Dorsolateral prefrontal cortex (tissue), 122 donors: ENCODE measurements at places on chromosomes 12 and 14.
A peak's percentile ranks its signal among the peaks of the same experiment; 100 is the strongest.

DNA sequence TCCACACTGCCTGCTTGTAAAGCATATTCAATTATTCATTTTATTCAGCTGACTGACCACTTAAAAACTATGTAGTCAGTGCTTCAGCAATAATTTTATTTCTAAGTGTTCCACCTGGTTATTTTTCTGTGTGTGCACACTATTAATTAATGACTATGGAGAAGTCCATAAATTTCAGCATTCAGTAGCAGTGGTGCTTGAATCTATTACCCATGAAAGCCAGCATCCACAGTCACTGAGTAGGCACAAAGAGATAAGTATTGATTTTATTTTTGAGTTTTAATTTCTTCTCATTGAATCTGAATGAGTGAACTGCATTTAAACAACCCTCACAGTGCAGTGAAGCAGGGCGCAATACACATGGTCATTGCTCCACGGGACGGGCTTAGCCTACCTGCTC is 643.1 kb downstream of the GALC start:
- no peak for DNase-seq

DNA sequence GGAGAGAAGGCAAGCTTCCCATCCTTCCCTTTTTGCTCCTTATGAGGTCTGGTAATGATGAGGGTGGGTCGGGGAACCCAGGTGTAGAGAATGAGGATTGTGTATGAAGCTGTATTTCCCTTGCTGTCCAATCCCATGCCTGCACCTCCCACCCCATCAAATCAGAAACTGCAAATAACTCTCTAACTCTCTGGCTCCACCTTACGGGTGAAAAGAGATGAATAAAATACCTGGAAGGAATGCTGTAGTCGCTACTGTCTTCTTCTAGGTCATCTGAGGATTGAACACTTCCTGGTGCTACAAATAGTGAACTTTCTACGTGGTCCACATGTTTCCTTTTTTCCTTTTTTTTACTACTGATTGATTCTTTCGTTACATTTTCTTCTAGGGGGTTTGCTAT is 38.9 kb upstream of the DICER1 start:
- DNase-seq: no peak

GRCh38 chr14:37403626-37404025 is 191.4 kb downstream of the FOXA1 start:
- no peak for DNase-seq

GRCh38 chr14:91254461-91254860 is 10.0 kb upstream of the GPR68 start:
- DNase-seq: no peak

DNA sequence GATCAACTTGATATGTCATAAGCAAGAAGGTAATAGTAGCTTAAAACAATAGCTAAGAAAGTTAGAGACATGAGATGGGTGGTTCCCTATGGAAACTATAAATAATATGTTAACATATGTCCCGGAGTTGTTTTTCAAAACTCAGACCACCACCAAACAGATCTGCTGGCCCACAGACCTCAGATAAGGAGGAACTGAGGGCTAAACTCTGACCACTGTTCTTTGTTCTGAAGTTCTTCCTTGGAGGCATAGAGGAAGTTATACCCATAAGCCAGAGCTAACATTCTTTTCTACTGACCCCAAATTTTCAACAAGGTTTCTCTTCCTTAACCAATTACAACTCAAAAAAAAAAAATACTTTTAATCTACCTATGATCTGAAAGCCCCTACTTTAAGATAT is 156.1 kb upstream of the FSCB start:
- DNase-seq: no peak

DNA sequence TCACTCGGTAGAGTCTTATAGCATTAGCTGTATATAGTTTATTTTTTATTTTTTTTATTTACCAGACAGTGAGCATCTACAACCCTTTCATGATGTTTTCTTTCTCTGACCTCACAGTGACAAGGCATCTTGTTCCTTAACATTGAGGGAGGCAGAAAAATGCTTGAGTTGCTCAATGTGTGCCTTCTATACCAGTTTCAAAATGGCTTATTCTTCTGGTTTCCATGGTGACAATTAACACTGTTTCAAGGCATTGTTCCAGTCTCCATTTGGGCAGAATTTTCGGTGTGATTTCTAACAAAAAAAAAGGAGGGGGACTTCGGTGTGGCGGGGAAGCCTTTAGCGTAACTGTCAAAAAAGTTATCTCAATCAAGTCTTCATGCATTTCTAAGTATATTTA is 209.7 kb upstream of the NPAS3 start:
- DNase-seq: no peak

- no peak for DNase-seq
Measured at GRCh38 chr14:32341947-32342846, 13.1 kb downstream of the AKAP6 start.

DNA sequence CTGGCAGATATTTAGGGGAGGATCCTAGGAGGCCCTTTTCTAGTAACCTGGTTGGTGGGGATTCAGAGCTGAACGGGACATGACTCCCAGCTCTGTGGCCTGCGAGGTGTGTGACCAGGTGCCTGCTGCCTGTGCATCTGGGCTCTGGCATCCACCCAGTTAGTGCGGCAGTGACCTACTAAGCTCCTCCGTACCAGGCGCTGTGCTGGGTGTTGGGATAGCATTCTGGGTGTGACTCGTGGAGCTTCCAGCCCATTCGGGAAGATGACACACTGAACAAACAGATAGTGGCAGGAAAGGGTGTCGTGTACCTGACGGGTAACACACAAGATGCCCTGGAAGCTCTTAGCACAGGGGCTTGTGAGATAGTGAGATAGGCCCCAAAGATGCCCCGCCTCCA is 80.9 kb downstream of the ACACB start:
- no peak for DNase-seq

- DNase-seq: peak; percentile 48
Measured at GRCh38 chr12:95942524-95943329, at the start of gene CCDC38. Gene CCDC38, minus strand, starts transcription at chr12:95942614. Its CDS starts 6,105 bp downstream, at chr12:95936509.

DNA sequence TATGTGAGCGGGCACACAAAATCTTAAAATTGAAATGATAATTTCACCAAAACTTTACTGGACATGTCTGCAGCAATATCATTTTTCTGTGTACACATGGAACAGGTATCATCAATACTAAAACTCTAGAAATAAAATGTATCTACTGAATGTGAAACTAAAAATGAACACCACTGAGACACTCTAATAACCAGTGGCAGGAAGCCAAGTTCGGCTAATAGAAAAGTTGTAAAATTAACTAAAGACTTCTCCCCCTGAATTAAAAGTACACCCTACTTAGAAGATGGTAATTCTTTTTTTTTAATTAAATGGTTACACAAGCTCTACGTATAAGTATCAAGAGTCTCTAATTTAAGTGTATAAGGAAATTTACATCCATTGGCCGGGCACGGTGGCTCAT is 227.2 kb downstream of the MED13L start:
- no peak for DNase-seq

- DNase-seq: no peak
Measured at GRCh38 chr12:122403115-122403770, 19.2 kb downstream of the CLIP1 start.

DNA sequence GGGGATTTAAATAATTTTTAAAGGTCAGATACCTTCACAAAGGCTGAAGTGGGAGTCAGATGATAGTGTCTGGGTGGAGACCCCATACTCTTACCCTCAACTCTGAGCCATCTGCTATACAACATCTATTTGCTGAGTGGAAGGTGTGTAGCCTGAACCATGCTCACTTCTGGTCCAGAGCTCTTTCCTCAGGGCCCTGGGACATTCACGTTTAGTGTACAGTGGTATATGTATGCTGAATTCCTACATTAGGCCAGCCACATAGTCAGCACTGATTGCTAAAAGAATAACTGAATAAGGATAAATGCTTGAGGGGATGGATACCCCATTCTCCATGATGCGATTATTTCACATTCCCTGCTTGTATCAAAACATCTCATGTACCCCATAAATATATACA is 107.3 kb downstream of the KIF26A start:
- no peak for DNase-seq

DNA sequence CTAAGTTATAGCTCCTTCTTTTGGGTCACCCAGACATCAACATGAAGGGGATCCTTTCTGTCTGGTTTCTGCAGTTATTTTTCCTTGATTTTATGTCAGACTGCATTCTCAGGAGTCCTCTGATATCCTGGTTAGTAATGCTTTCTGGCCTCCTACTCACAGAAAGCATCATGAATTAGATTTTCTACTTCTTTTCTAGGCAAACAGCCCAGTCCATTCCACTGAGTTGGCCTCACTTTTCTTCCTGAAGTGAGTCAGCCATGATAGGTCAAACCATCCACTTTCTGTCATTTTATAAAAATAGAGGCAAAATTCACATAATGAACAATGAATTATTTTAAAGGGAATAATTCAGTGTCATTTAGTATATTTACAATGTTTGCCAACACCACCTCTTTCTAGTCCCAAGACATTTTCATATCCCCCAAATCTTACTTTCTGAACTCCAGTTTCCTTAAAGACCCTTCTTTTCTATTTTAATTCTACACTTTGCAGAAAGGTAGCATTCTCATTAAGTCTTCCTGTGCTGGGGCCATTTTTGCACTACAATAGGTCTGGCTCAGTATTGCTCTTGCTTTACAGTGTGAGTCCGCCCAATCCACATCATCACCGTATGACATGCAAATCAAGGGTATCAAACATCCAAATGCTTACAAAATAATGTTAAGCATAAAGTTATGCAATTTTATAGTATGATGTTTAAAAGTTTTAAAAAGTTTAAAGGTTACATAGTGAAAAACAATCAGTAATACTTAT is 95.1 kb downstream of the UNC79 start:
- DNase-seq: no peak

GRCh38 chr12:50953047-50953446 is 703 bp downstream of the HIGD1C start:
- DNase-seq: no peak

GRCh38 chr12:58575256-58575655 is 345.0 kb downstream of the LRIG3 start:
- peak; percentile 21 for DNase-seq
